Ureter (tissue), 1 donor: ENCODE measurements at places on chromosomes 16 and 17.
A peak's percentile ranks its signal among the peaks of the same experiment; 100 is the strongest.

DNA sequence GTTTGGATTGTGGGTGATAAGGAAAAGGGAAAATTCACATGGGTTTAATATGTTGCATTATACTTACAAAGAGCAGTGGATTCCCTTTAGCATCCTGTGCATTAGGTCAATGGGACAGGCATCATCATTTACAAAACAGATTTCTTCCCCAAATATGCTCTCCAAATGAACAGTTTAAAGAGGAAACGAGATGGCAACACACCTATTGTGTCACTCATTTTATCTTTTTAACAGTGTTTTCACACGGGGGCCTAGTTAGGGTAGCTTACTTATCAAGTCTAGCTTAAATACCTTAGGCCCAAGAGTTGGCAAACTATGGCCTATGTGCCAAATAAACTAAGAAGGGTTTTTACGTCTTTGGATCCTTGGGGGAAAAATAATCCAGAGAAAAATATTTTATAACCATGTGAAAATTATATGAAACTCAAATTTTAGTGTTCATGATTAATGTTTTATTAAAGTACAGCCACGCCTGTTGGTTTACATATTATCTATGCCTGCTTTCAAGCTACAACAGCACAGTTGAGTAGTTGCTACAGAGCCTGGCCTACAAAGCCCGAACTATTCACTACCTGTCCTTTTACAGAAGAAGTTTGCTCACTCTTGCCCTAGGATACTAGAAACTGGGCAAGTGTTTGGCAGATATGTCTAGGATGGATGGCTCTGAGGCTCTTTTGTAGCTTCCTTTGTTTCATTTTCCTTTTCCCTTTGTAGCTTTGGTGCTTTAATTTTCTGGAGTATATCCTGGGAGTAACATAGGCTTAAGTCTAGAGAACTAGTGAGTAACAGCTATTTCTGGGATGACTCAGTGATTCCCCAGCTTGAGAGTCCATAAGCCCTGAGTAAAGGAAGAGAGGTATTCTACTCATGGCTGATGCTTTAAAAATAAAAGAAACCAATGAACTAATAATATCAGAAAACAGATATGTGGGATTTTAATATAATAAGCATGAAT is 12.4 kb downstream of the NUP93 start:
- DNase-seq, result no peak

- DNase-seq, result no peak
Measured at GRCh38 chr16:48106446-48106845, 49.3 kb downstream of the ABCC12 start.

DNA sequence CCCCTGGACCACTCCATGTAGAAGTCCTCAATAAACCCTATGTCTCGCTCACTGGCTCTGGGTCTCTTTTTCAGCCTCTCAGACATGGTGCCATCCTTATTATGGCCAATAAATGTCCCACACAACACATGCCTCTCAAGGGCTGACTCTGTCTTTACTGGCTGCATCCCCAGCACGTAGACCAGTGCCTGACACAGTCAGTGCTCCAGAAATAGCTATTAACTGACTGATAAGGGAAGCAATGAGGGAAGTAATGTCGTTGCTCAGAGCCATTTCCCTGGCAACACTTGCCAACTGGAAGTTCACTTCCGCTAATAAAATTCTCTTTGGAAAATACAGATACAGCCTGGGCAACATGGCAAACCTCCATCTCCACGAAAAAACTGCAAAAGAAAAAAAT is 19.1 kb upstream of the APOH start:
- DNase-seq, result no peak

DNA sequence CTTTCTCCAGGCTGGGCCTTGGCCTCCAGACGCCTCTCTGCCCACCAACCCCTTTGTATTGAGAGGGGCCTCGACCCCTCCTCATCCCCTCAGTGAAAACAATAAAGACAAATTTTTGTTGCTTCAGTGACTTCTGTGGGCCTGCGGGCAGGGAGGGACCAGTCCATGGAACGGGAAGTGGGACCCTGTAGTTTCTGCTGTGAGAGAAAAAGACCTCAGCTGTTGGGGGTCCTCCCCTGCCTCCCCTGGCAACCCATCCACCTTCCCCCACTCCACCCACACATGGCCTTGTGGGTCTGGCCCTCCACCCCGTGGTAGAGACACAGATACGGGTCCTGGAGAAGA is 3.5 kb downstream of the PPY start:
- no peak for DNase-seq

- no peak for DNase-seq
Measured at GRCh38 chr17:68382582-68383085, 74.7 kb downstream of the WIPI1 start.

GRCh38 chr16:30534368-30535105 is at the start of gene ZNF747:
Gene ZNF747, minus strand, starts transcription at chr16:30534858. Its CDS starts 179 bp downstream, at chr16:30534679.
- peak; percentile 94 for DNase-seq

- no peak for DNase-seq
Measured at GRCh38 chr17:16442594-16443510, 27.5 kb downstream of the TRPV2 start.

GRCh38 chr16:30725418-30725792 is 22.8 kb upstream of the PHKG2 start:
- DNase-seq, result no peak

DNA sequence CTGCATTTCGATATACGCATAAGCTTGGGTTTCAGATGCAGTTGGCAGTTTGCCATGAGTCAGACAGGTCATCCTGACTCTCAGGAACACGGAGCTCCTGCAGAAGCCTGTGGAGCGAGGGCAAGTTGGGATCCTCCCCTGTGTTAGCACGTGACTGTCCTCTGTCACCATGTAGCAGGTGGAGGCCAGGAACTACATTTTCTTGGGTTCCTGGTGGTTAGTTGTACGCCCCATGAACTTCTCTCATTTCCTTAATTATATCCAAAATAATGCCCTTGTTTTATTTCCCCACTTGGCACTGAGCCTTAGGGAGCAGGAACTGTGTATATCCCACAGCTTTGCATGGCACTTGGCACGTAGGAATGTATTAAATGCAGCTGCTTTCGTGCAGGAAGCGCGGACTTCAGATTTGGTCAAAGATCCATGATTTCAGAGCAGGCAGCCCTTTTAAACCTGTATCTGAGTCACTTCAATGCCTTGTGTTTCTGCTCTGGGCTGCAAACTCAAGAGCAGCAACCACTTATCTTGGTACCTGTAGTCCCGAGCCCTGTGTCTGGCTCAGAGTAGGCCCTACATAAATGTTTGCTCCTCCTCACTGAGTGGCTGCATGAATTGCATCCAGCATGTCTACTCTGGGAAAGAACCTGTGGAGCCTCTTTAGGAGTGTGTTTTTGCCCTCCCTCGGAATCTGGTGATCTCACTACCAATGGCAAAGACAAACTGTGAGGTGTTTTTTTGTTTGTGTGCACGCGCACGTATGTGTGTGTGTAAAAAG is 428.4 kb downstream of the MAF start:
- no peak for DNase-seq

DNA sequence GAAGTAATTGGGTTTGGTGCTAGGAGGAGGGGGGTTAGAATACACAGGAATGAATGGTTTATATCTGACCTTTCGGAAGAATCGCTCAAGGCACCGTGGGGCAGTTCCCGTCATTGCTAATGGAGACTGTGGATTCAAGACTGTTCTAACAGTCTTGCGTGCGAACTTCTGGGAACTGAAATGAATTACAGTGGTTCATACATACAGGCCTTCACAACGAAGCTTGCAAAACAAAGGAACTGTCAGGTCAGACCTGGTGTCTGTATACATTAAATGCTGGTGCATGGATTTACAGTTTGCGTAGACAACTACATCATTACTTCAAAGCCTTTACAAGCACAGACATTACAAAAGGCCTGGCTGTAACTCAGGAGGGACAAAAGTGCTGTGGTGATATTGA is 983.9 kb downstream of the CDH11 start:
- DNase-seq, result no peak
